ENCODE measurements at places on chromosomes 6 and 20. TPM values are rescaled to one million over a fixed set of nuclear protein-coding genes. Genes with fewer than 3 reads are reported as not detected.

Gene CDSN
- total RNA-seq: 0.29 TPM

Gene SCAF8
- total RNA-seq: 40.3 TPM

Gene BCAS1
- total RNA-seq: not detected

Gene CSNK2A1
- total RNA-seq: 183 TPM

Gene TFAP2D
- total RNA-seq: not detected

Gene SPATA25
- total RNA-seq: 0.99 TPM

Gene STX7
- 36.3 TPM for total RNA-seq
